ENCODE measurements at places on chromosomes 16 and 17. TPM values are rescaled to one million over a fixed set of nuclear protein-coding genes. Genes with fewer than 3 reads are reported as not detected.

MRM1 gene
- 9.5 TPM for total RNA-seq

ACSM2A gene
- total RNA-seq = not detected

CRYM gene
- not detected for total RNA-seq

CD300LF gene
- total RNA-seq = 5.2 TPM

SALL1 gene
- 0.41 TPM for total RNA-seq

EME1 gene
- total RNA-seq = not detected

CACNG1 gene
- total RNA-seq = not detected

WSB1 gene
- 335 TPM for total RNA-seq

FAM83G gene
- total RNA-seq = 33.6 TPM

OR3A3 gene
- not detected for total RNA-seq

STUB1 gene
- 131 TPM for total RNA-seq

AANAT gene
- total RNA-seq = not detected

GRAPL gene
- total RNA-seq = not detected

IGF2BP1 gene
- not detected for total RNA-seq

SMARCE1 gene
- 87.2 TPM for total RNA-seq

CDRT15L2 gene
- not detected for total RNA-seq

SMIM22 gene
- 219 TPM for total RNA-seq

TBC1D3H gene
- total RNA-seq = not detected
